ENCODE measurements at places on chromosomes 7 and 10. TPM values are rescaled to one million over a fixed set of nuclear protein-coding genes. Genes with fewer than 3 reads are reported as not detected.

The SH2D4B gene
- total RNA-seq: not detected

The MDFIC gene
- 35.0 TPM for total RNA-seq

The COX15 gene
- total RNA-seq: 26.4 TPM

The UBTD1 gene
- total RNA-seq: 26.7 TPM

The POU6F2 gene
- 0.85 TPM for total RNA-seq

The TEX47 gene
- not detected for total RNA-seq

The PROSER2 gene
- 1.3 TPM for total RNA-seq

The TMEM184A gene
- not detected for total RNA-seq

The MEOX2 gene
- 11.1 TPM for total RNA-seq

The RGR gene
- total RNA-seq: not detected

The AASS gene
- 18.0 TPM for total RNA-seq

The GFRA1 gene
- 9.1 TPM for total RNA-seq

DNA sequence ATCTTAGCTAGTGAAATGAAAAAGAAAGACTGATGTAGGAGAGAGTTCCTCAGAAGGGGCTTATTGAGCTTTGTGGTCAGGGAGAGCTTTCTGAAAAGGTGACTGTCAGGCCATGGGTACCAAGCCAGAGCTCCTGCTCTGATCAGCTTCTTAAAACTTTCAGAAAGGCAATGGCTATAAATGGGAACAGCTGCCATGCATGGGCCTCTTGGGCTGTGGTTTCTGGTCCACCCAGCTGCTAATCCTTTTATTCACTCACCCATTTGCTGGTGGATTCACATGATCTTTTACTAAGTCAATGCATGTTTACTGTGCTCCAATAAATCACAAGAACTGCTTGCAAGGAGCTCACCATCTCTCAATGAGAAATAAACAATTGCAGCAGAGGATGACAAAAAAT is 60.1 kb upstream of the ZPBP start:
- no peak overlapping the region for H3K27ac ChIP-seq
- H3K4me3 ChIP-seq: no peak overlapping the region
- no peaks in the 10 kb centered on the region for H3K27me3 ChIP-seq
- H3K4me1 ChIP-seq: no peaks in the 10 kb centered on the region
- H3K36me3 ChIP-seq: no peaks in the 10 kb centered on the region
- no peak for DNase-seq

GRCh38 chr10:27356738-27357137 is 116.1 kb upstream of the ACBD5 start:
- no peaks in the 10 kb centered on the region for H3K36me3 ChIP-seq
- H3K27me3 ChIP-seq: no peaks in the 10 kb centered on the region
- DNase-seq: no peak
- H3K4me3 ChIP-seq: no peak overlapping the region
- H3K4me1 ChIP-seq: no peaks in the 10 kb centered on the region
- no peak overlapping the region for H3K27ac ChIP-seq

- H3K27ac ChIP-seq: no peak overlapping the region
- no peaks in the 10 kb centered on the region for H3K4me1 ChIP-seq
- DNase-seq: no peak
- no peaks in the 10 kb centered on the region for H3K27me3 ChIP-seq
Observed at GRCh38 chr10:124566222-124566888, 104.7 kb downstream of the LHPP start.

DNA sequence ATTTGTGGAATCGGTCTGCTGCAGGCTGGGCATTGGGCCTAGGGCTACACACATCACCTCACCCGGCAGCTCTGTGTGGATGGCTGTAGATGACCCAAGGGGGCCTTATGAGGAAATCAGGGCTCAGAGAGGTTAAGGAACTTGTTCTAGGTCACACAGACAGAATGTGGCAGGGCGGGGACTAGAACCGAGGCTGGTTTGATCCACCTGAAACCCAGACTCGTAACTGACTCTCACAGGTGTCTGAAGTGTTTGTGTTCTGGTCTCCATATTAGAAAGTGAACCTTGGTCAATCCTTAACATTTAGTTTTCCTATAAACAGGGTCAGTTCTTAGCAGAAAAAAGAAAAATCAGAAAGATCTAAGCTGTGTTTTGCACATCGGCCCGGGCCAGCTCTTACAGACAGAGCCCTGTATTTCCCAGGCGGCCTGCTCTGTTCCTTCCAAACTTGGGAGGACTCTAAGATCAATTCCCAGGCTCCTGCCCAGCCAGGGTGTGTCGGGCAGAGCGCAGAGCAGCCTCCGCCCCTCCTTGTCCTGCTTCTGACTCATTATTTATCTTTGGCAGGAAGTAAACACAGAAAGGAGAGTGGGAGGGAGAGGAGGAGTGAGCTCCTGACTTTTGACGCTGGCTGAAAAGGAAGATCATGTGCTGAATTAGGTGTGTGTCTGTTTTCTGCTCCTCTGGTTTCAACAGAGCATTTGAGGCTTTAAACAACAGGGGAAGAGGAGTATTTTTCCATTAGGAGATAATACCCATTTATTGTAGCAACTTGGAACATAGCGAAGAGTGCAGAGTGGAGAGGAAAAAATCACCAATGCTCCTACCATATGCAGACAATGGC is 74.1 kb downstream of the TACC2 start:
- peaks cover 4% of the 10 kb centered on the region for H3K4me1 ChIP-seq
- no peak overlapping the region for H3K4me3 ChIP-seq
- no peaks in the 10 kb centered on the region for H3K36me3 ChIP-seq
- H3K27ac ChIP-seq: peak overlapping the region; percentile 95

DNA sequence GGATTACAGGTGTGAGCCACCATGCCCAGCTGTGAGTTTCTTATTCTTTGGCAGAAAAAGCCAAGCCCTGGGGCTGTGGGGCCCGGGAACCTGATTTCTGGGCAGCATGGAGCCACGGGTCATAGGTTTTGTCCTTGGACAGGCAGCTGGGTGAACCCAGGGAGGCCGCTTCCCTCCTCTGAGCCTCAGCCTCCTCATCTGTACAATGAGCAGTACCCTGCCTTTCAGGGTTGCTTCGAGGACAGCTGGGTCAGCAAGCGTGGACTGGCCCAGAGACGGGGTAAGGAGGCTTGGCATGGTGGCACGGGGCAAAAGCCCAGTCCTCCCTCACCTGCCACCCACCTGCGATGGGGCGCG is 84.1 kb upstream of the GNA12 start:
- no peak overlapping the region for H3K27ac ChIP-seq
- no peak for DNase-seq
- H3K27me3 ChIP-seq: no peaks in the 10 kb centered on the region
- peaks cover 9% of the 10 kb centered on the region for H3K4me1 ChIP-seq
- no peak overlapping the region for H3K4me3 ChIP-seq

GRCh38 chr10:4051641-4052151 is 266.7 kb upstream of the KLF6 start:
- no peaks in the 10 kb centered on the region for H3K27me3 ChIP-seq
- peaks cover 11% of the 10 kb centered on the region for H3K4me1 ChIP-seq
- no peak for DNase-seq
- H3K27ac ChIP-seq: peak overlapping the region; percentile 77

DNA sequence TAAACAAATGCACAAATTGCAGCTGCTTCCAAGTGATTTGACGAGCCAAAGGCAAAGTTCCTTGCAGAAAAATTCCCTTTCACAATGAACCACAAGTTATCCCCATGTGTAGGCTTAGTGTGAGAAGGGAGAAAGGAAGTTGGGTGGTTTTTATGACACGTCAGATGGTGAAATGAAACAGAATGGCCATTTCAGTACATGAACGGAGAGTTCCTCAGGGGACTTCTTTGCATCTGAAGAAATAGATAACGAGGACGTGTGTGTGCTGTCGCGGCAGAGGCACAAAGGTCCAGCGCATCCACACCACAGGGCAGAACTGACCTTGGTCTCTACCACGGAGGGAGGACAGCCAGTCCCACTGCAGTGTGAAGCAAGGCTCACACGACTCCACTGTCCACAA is 135.9 kb downstream of the PAXIP1 start:
- no peak overlapping the region for H3K4me3 ChIP-seq
- H3K27ac ChIP-seq: no peak overlapping the region
- no peaks in the 10 kb centered on the region for H3K36me3 ChIP-seq
- no peaks in the 10 kb centered on the region for H3K4me1 ChIP-seq

- H3K36me3 ChIP-seq: no peaks in the 10 kb centered on the region
- no peak for DNase-seq
- H3K4me3 ChIP-seq: no peak overlapping the region
- H3K27me3 ChIP-seq: no peaks in the 10 kb centered on the region
- H3K27ac ChIP-seq: no peak overlapping the region
Observed at GRCh38 chr7:132055336-132056120, 499.1 kb upstream of the PODXL start.

GRCh38 chr10:79002336-79002735 is 66.4 kb upstream of the ZMIZ1 start:
- no peak overlapping the region for H3K4me3 ChIP-seq
- H3K27ac ChIP-seq: no peak overlapping the region

GRCh38 chr7:4257146-4258111 is 424.7 kb upstream of the FOXK1 start:
- H3K27ac ChIP-seq: no peak overlapping the region
- no peaks in the 10 kb centered on the region for H3K4me1 ChIP-seq
- H3K27me3 ChIP-seq: no peaks in the 10 kb centered on the region
- no peak for DNase-seq
- H3K36me3 ChIP-seq: no peaks in the 10 kb centered on the region
- no peak overlapping the region for H3K4me3 ChIP-seq

DNA sequence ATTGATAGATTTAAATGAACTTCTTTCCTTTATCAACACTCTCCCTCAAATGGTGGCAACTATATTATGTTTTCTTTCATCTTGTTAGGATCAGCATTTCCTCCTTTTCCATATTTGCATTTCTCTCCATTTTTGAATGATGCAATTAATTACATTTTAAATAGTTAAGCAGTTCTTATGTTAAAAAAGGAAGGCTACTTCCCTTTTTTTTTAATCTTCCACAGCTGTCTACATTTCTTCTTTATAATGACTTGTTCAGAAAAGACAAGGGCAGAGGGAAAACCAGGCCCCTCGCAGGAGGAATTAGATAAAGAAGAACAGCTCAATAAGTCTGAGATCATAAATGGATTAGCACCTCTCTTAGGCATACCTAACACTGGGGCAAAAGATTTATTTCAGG is 208.9 kb downstream of the ARL4A start:
- H3K27ac ChIP-seq: no peak overlapping the region
- H3K4me3 ChIP-seq: no peak overlapping the region
- H3K27me3 ChIP-seq: no peaks in the 10 kb centered on the region
- DNase-seq: no peak

DNA sequence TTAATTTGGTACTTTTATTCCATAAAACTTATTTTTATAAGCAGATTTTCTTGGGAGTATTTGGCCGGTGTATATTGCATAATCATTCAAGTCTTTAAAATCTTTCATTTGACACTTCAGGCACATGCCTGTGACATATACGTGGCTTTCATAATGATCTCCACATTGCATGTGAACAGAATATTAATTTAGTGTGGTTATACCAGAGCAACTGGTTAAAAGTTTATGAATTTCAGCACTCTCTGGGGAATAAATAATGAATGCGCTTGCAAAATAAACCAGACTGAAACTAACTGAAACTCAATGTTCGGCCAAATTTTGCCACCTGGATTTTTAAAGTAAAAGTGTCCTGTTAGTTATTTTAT is 242.3 kb downstream of the GLI3 start:
- H3K4me3 ChIP-seq: no peak overlapping the region
- no peaks in the 10 kb centered on the region for H3K4me1 ChIP-seq
- no peak for DNase-seq
- no peaks in the 10 kb centered on the region for H3K36me3 ChIP-seq

DNA sequence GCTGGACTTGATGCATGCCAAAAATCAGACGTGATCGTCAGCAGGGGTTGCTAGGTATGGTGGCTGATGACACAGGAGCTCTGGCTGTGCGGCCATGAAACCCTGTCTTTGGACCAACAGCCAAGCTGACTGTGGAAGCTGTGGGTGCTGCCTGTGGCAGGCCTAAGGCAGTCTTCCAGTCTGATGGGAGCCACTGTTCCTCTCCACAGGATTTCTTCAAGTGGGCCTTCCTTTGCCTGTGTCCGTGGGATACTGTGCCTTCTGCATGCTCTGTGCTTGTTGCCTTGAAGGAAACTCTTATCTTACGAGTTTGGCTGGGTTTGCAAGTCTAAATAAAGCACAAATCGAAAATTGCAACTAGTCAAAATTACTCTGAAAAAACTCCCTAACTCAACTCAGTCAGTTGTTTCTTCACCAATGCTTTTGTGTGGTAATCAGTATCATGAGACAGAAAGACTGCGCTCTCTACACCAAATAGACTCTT is 101.9 kb upstream of the PDLIM1 start:
- DNase-seq: no peak
- no peaks in the 10 kb centered on the region for H3K27me3 ChIP-seq
- no peak overlapping the region for H3K4me3 ChIP-seq
- peak overlapping the region; percentile 99 for H3K27ac ChIP-seq

- no peak overlapping the region for H3K27ac ChIP-seq
- H3K27me3 ChIP-seq: no peaks in the 10 kb centered on the region
- no peak for DNase-seq
- no peaks in the 10 kb centered on the region for H3K36me3 ChIP-seq
Observed at GRCh38 chr7:8353991-8354390, 79.4 kb upstream of the NXPH1 start.

DNA sequence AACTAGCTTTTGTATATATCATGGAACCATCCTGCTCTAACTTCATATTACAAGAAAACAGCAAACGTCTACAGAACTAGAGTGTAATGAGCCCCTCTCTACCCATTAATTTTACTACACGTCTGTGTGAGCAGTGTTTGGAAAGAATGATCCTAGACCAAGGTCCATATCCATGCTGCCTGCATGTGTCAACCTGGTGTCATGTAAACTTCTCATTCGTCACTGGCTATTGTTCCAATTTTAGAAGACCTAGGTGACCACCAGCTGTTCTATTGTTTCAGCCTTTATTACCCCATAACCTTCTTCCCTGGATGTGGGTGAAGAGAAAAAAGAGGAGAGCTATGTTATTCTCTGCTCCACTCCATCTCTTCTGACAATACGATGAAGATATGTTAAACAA is 77.1 kb downstream of the CREM start:
- no peaks in the 10 kb centered on the region for H3K36me3 ChIP-seq
- H3K27ac ChIP-seq: no peak overlapping the region
- H3K4me3 ChIP-seq: no peak overlapping the region
- H3K27me3 ChIP-seq: no peaks in the 10 kb centered on the region
- DNase-seq: no peak

All from right atrium auricular region (tissue), 2 donors.